ENCODE measurements at places on chromosomes 6 and 20.

DNA sequence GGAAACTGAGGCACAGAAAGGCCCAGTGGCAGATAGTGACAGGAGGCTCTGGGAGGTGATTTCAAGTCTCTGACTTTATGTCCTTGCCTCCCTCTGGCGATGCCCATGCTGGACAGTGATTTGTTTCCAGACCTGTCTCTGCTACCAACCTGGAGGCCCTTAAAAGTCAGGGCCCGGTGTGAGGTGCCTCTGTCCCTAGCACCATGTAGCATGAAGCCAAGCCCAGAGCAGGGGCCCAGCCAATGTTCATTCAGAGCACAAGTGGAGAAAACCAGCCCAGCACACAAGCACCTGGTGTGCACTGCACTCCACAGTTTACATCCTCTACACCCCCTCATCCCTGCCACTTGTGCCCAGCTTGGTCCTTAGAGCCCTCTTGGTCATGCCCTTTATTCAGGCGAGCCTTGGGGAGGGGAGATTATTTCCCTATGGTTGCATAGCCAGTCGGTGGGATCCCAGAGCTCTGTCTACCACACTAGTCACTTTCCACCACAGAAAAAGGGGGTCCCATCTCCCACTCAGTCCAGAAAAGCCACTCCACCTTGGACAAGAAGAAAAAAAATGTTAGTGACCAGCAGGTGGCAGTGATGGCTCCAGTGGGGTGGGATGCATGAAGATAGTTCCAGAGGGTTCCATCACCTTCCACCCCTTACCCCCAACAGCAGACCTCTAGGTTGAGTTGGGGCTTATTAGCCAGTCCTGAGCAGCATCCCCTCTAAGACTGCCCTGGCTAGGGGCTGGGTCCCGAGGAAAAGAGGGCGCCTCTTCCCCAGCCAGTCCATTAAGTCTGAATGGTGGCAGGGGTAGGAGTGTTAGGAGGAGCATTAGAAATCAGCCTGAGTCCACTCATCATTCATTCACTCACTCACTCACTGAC lies 30.9 kb downstream of the KIAA1755 start:
- peak; percentile 40 for DNase-seq

DNA sequence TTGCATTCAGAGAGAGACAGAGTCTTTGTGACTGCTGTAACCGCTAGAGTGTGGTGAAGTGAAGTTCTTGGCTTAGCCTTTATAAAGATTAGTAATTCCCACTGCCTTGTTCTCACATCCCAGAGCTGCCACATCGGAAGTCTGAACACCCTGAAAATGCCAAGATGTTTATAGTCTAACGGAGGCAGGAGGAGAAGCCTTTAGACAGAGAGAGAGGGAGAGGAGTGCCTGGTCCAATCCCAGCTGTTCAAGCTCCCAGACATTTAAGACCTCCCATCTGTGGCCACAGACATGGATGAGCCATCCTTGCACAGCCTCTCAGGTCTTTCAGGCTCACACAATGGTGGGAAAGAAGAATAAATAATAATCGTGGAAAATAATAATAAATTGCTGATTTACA lies 1422.8 kb upstream of the EYS start:
- no peak for DNase-seq

GRCh38 chr6:140905050-140905449 lies 1227.7 kb upstream of the GJE1 start:
- no peak for DNase-seq

- DNase-seq = no peak
Measured at GRCh38 chr6:109875973-109876372, 102.1 kb upstream of the GPR6 start.

GRCh38 chr6:159943101-159943632 lies 25.7 kb upstream of the IGF2R start:
- no peak for DNase-seq

DNA sequence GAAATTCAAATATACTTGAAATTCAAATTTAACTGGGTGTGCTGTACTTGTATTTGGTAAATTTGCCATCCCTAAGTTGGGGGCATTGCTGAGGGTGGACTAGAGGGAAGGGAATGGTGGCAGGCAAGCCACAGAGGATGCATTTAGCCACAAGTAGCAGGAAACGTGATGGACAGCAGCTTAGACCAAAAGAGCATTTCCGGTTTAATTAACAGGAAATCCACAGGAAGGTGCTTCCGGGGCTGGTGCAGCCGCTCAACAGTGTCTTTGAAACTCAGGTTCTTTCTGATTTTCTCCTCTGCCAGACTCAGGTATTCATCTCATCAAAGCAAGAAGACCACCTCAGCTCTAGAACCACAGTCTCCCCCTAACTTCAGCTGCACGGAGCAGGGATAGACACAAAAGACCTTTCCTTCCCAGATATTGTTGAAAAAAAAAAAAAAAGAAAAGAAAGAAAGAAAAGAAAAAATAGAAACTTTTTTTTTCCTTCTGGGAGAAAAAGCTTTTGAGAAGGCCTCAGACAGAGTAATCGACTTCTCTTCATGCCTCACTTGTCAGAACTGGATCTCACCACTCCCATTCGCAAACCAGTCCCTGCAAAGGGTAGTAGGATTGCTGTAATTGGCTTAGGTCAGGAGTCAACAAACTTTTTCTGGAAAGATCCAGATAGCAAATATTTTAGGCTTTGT lies 8.0 kb upstream of the BCAS1 start:
- DNase-seq = no peak

DNA sequence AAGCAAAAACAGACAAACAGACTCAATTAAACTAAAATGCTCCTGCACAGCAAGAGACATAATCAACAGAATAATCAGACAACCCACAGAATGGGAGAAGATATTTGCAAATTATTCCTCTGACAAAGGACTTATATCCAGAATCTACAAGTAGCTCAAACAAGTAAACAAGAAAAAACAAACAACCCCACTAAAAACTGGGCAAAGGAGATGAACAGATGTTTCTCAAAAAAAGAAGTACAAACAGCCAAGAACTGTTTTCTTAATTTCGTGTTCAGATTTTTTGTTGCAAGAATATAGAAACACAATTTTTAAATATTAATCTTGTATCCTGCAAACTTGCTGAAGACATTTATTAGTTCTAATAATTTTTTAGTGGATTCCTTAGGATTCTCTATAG lies 274.1 kb downstream of the BCKDHB start:
- DNase-seq = no peak

DNA sequence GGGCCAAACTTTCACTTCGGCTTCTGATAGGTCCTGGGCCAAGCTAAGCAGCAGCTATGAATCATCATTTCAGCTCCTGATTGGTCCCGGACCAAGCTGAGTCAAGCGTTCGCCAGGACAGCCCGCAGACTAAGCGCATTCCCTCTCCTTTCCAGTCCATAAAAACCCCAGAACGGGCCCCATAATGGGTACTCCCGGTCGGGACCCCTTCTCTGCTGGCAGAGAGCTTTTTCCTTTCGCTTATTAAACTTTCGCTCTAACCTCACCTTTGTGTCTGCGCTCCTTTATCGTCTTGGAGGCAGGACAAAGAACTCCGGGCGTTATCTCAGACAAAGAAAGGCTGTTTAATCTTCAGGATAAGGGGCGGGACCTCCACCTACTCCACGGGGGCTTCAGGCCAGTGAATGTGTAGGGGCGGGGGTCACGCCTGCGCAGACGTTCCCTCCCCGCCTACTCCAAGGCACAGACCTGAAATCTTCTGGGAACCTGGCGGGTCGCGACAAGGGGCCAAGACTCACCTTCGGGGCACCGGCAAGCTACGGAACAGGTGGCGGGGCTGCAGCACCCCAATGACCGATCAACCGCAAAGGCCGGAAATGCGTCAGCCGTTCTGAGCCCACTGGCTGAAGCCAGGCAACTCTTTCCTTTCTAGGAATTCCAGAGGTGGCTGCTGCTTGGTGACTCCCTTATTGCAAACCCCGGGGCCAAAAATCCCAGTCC lies at the start of gene ZSCAN31:
Gene ZSCAN31 (minus strand): TSS at position 585 of the 720 bp plus-strand sequence. CDS start 6,465 bp downstream, outside the sequence.
- DNase-seq = peak; percentile 90

- DNase-seq = no peak
Measured at GRCh38 chr20:10679269-10679668, 5.5 kb upstream of the JAG1 start.

- peak; percentile 79 for DNase-seq
Measured at GRCh38 chr6:148769304-148769968, 22.6 kb downstream of the UST start.

- peak; percentile 56 for DNase-seq
Measured at GRCh38 chr20:8790442-8791074, 278.3 kb upstream of the PLCB4 start.

- DNase-seq = no peak
Measured at GRCh38 chr6:37990762-37991525, 171.4 kb downstream of the ZFAND3 start.

GRCh38 chr6:33339193-33339592 lies 21.6 kb upstream of the ZBTB22 start:
- DNase-seq = no peak

DNA sequence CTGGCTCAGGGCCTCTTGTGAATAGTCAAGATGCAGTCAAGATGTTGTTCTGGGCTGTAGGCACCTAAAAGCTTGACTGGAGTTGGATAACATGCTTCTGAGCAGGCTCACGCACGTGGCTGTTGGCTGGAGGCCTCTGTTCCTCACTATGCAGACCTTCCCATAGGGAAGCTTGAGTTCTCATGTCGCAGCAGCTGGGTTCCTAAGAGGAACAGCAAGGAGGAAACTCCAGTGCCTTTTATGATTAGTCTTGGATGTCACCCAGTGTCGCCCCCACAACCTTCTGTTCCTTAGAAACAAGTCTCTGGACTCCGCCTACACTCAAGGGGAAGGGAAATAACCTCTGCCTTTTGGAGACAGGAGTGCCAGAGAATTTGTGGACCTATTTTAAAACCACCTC lies 210.7 kb downstream of the BCAS1 start:
- DNase-seq = no peak

- no peak for DNase-seq
Measured at GRCh38 chr6:116055513-116055912, 5.2 kb downstream of the FRK start.

DNA sequence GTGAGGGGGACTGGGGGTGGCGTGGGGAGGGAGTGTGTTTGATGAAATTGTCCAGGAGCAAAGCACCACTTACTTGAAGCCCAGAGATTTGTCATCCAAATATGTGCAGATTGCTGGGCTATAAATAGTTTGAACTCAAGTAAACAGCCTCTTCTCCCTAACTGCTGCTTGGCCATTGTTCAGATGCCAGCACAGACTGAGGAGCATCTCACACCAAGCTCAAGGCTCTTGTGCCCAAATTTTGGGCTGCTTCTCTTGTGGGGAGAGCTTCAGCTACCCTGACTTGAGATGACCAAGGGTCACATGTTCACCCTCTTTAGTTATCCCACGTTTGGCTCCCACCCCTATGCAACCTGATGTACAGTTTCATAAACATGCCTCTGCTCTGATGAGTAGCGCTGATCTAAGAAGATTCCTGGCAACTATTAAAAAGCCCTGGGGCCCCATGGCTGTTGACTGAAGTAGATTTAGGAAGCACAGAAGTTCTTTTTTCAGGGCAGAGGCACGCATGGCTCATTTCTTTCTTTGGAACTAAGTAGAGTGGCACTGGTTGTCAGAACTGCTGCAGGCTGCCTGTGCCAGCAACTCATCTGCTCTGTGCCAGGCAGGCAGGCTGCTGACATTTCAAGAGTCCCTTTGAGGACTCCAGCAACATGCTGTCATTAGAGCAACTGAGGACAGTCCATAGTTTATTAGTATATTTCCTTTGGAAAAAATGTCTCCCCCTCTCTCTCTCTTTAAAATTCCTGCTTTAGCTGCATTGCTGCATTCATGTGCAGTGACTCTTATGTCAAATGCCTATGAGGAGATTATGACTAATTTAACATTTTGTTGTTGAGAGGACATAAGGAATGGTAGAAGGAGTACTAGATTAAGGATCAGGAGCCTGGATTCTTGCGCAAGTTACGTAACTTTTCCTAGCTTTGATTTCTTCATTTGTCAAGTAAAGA lies 9.6 kb upstream of the PKIG start:
- DNase-seq = no peak

DNA sequence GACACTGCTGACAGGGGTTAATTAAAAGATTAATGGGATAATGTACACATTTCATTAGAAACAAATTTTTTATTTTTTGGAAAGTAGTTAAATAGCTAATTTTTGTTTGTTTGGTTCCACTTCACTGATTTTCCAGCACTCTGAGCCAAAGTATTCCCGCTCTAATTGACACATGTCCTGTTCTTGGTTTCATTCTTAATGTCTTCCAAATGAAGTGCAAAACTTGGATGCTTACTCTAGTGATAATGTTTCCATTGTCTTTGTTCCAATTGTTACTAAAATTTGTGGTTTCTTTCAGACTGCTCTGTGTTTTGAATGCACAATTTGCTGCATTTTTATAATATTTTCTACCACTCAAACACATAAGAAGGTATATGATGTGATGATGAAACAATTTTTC lies 794.3 kb downstream of the PHF3 start:
- no peak for DNase-seq

- no peak for DNase-seq
Measured at GRCh38 chr6:51029561-51029960, 210.9 kb downstream of the TFAP2B start.

- DNase-seq = no peak
Measured at GRCh38 chr20:11920083-11920482, 2.4 kb downstream of the BTBD3 start.

DNA sequence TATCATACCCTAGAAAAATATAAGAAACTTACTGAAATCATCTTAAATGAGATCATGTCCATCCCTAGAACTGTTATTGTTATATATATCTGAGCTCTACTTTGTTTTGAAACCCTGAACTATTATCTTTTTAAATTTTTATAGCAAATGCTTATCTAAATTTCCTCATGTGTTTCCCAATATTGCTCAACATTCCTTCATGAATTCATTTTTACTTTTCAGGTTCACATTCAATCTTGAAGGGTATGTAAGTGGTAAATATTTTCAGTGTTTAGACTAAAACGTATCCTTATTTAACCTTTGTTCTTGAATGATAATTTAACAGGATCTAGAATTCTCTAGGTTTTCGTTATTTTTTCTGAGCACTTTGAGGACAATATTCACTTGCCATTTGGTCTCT lies 23.9 kb downstream of the PDE7B start:
- DNase-seq = no peak

DNA sequence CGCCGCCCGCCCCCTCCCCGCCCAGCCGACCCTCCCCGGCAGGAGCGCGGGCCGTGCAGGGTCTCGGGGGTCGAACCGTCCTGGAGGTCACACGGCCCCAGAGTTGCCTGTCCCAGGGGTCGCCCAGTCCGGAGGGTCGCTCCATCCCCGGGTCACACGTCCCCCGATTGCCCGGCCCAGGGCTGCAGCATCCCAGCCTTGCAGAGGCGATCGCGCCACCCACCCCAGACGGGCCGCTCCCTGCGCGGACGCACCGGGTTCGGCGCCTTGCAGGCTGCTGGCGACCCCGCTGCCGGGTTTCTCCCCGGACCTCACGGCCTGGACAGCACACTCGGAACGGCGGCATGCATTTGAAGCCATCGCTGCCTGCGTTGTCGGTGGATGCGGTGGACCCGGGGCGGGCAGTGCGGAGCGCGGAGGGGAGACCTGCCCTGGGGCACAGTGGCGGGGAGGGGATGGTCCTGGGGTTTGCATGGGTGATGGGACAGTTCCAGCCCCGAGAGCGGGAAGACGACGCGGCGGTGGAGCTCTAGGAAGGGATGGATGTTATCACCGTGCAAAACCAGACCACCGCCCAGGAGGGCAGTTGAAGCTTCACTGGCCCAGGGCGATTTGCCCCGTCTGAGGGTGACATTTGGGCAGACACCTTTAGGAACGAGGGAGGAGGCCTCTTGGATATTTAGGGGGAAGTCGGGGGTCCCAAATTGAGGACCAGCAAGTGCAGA lies 22.7 kb upstream of the FRMD1 start:
- no peak for DNase-seq

GRCh38 chr6:43913375-43914271 lies 143.6 kb downstream of the VEGFA start:
- DNase-seq = no peak

- no peak for DNase-seq
Measured at GRCh38 chr6:154521412-154521811, 10.9 kb upstream of the CNKSR3 start.

GRCh38 chr20:3727401-3728021 lies 5.0 kb upstream of the HSPA12B start:
- DNase-seq = no peak

Measured in HAP-1 (cell line).